SW 1271 (cell line): ENCODE measurements at places on chromosomes 2 and 18.

- no peak for DNase-seq
These were observed 87.2 kb downstream of the STPG4 start for GRCh38 chr2:47067788-47068407.

GRCh38 chr18:2610549-2610948, 39.2 kb downstream of the NDC80 start:
- DNase-seq, result no peak

- no peak for DNase-seq
These were observed 22.4 kb upstream of the KCNK3 start for GRCh38 chr2:26670171-26670570.

- DNase-seq, result no peak
These were observed 909.4 kb upstream of the GYPC start for GRCh38 chr2:125746321-125747164.

DNA sequence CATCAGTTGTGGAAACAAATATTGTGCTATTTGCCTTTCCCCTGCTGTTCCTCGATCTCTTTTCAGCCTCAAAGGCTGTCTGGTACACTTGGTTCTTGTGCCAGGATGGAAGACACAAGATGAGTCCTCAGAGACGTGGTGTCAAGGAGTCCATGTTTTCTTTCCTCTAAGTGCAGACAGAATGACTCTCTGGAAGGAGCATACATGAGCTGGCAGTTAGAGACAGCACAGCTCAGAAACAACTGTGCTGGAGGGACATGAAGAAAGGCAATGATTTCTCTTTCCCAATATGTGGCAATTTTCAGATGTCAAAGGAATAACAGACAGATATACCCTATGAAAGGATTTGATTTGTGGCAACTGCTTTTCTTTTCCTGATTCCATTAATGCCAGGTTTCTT, 162.2 kb downstream of the AFF3 start:
- no peak for DNase-seq

- DNase-seq, result no peak
These were observed 90.5 kb upstream of the TACR1 start for GRCh38 chr2:75289771-75290170.
